ENCODE measurements at places on chromosomes 6 and 20. TPM values are rescaled to one million over a fixed set of nuclear protein-coding genes. Genes with fewer than 3 reads are reported as not detected.

DNA sequence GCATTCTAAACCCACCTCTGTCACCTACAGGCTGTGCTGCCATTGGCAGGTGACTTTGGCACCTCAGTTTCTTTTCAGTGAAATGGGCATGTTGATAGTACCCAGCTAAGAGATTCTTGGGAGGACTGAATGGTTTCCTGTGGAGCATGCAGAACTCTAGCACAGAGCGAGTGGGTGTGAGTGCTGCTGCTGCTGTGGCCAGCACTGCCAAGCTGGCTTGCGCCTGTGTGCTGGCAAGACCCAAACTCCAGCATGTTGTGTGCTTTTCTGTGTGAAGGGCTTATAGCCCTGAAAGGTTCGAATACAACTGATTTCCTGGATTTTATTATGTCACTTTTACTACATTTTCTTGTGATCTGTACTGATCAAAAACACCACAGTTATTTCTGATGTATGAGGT, 78.1 kb upstream of the KIF25 start:
- DNase-seq, result no peak

GRCh38 chr6:90896075-90896547, 309.2 kb upstream of the MAP3K7 start:
- no peak for DNase-seq

The SERPINB6 gene
- 139 TPM for total RNA-seq

The LY86 gene
- 0.91 TPM for total RNA-seq

DNA sequence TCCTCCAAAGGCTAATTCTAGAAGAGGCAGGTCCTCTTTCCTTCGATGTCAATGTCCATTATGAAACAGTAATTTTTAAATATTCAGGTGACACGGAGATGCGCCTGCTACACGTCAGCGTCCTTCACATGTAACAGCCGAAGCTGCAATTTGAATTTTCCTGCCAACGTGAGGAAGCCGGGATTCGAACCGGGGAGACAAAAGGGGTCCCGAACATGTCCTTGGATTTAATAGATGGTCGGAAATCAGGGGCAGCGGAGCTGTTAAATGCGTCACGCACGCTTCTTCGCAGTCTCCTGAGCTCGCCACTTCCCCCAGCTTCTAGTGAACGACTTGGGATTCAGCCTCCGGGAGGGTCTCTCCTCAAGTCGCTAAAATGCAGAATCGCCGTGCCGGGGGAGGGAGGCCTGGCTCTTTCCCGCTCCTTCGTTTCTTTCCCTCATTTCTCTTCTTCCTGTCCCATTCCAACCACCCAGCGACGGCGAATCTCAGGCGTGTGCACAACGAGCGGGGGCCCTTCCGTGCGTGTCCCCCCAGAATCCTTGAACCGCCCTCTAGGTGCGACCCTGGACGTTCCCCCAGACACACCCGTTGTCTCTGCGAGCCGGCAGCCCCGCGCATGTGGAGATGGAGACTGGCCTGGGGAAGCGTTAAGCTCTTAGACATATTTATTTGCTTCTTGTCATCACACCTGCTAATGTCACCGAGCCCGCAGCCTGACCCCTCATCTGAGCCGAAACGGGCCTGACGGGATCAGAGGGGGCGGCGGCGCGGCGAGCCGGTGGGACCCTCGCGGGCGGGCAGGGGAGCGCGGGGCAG, 1.3 kb upstream of the FOXC1 start:
- DNase-seq, result no peak

- no peak for DNase-seq
These were observed 5.6 kb upstream of the BLCAP start for GRCh38 chr20:37533154-37533715.

- DNase-seq, result no peak
These were observed 21.9 kb downstream of the PYGB start for GRCh38 chr20:25269833-25270170.

DNA sequence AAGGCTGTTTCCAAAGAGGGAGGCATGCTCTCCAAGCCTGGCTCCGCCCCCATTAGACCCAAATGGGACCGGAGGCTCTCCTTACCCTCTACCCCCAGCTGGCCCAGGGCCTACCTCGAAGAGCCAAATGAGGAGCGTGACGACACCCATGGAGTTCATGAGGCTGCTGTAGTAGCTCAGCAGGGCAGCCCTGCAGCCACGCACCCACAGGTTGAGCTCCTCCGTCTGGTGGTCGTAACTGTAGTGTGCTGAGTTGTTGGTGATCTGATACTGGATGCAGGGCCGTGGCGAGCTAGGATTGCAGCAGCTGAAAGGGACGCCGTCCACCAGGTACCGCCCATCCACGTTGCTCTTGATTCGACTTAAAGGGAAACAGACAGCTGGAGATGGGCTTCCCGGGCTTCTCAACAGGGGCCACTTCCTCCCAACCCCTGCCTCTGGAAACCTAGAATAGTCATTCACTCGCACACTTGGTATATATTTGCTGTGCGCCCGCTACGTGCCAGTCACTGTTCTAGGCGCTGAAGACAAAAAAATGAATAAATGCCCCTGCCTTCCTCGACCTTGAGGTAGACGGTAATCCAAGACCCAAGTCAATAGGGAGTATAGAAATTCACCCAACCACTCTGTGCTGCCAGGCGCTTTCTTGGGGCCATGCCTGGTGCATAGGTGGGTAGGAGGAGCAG, 18.0 kb downstream of the PRPH2 start:
- no peak for DNase-seq

GRCh38 chr6:137471986-137472385, 22.2 kb downstream of the OLIG3 start:
- DNase-seq, result no peak

DNA sequence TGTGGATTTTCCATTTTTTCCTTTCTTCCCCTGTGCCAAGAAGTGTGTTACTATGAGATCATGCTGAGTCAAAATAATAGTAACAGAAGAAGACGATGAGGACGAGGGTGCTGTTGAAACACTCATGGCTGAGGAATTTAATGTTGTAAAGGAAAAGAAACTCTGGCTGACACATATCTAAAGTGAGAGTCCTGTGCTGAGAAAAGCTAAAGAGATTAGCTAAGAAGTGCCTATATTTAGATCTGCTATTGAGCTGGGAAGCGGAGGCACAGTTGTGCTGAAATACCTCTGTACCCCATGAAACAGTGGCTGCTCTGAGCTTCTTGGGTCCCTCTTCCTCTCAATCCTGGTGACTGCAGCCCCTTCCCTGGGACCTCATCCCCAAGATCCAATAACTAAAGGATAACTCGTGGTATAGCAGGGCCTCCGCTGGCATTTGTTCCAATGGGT, 1.1 kb upstream of the SYTL3 start:
- no peak for DNase-seq

- DNase-seq, result peak; percentile 62
These were observed 105.2 kb downstream of the OR2B2 start for GRCh38 chr6:27806981-27807440.

DNA sequence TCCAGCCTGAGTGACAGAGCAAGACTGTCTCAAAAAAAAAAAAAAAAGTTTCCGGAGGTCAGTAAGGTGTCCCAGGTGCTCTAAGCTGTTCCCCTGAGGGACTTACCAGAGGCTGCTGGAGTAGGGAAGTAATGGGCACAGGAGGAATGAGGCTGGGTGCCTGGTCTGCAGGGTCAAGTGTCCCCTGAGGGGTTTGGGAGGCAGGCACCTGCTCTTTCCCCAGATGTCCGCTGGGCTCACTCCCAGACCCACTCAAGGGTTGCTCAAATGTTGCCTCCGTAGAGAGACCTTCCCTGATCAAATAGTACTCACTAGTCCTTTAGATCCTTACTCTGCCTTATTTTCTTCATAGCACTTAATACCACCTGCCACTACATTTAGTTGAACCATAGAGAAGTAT, 5.4 kb upstream of the MAPK13 start:
- no peak for DNase-seq

GRCh38 chr6:167849846-167850459, 23.2 kb downstream of the AFDN start:
- no peak for DNase-seq

DNA sequence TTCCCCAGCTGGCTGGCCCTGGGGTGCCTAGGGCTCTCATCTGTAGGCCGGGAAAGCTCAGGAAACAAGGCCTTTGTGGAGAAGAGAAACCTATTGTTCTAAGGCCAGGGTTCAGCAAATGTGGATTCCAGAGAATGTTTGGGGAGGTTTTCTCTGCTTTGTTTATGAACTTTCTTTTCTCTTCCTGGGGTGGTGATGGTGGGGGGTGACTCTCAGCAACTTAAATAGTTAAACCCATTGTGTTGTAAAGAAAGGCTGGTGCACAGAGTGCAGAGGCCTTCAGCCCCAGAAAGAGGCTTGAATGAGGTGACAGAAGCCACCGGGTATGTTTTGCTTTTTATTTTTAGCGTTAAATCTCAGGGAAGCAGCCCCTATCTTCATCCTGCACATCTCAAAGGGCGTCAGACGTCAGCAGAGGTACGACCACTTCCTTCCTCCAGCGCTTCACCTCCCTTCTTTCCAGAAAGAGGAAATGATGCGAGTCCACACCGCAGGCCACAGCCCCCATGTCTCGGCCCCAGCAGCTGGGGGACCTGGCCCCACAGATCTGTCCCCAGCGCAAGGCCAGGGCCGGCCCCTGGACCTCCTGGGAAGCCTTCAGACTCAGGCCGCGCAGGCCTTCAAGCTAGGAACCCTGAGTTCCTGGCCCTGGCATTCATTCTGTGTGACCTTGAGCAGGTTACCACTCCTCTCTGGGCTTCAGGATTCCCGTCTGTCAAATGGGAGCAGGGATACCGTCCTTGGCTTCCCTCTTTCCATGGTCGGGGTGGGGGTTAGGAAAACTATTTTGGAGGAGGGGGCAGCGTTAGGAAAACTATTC, 605 bp upstream of the PPP1R16B start:
- peak; percentile 27 for DNase-seq

Measured in colonic mucosa (tissue), 4 donors.